GM12891 (cell line): ENCODE measurements at places on chromosomes 1 and 21.

DNA sequence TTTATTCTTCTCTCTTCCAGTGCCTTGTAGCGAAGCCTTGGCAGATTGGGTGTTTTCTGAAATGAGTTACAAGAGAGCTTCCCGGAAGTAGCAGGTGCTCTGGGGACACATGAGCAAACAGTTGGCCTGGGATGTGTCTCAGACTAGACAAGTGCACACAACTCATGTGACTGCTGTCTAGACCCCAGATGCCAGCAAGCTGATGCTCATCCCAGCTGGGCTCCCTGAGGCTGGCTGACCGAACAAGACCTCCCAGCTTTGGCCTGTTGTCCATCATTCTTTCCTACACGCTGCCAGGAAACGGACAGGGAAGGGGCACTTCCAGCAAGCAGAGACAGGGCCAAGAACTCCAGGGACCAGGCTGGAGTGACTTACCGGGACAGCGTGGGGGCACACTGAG, 18.7 kb upstream of the CSF1 start:
- no peak for DNase-seq

- no peak for DNase-seq
Observed at GRCh38 chr1:111515291-111516004, 12.0 kb upstream of the ADORA3 start.

GRCh38 chr1:197773856-197774255, 1.4 kb downstream of the DENND1B start:
- DNase-seq = no peak

GRCh38 chr1:195082183-195082582, 1526.1 kb downstream of the KCNT2 start:
- DNase-seq = no peak

DNA sequence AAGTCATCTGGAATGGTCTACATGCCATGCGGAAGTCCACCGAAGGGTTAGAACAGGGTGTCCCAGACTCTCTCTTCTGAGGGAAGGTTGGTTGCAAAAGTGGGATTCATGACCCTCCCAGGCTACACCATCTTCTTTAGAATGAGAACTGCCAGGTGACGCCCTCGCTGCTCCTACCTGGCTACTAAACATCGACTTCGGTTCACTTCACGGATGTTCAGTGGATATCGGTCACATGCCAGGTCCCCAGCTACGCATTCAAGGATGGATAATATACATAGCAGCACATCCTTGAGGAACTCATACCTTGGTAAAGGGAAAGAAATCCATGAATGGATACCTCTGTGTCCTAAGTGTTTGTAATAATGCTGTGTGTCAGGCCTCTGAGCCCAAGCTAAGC, 3.3 kb upstream of the OPTC start:
- DNase-seq = no peak
